Hematopoietic multipotent progenitor cell (in vitro differentiated cells): ENCODE measurements at places on chromosomes 4 and X. TPM values are rescaled to one million over a fixed set of nuclear protein-coding genes. Genes with fewer than 3 reads are reported as not detected.

SGCB gene
- total RNA-seq, result 0.54 TPM

RNF128 gene
- not detected for total RNA-seq

CXorf58 gene
- under 0.01 TPM for total RNA-seq

ODAM gene
- total RNA-seq, result not detected

GASK1B gene
- total RNA-seq, result 3.5 TPM

CSN1S1 gene
- total RNA-seq, result not detected

CT47A7 gene
- total RNA-seq, result not detected

PDGFRA gene
- total RNA-seq, result under 0.01 TPM

ALPK1 gene
- total RNA-seq, result 15.9 TPM

C4orf50 gene
- total RNA-seq, result under 0.01 TPM

AFF2 gene
- total RNA-seq, result 2.7 TPM

CYTL1 gene
- total RNA-seq, result 98.3 TPM

CT45A10 gene
- total RNA-seq, result not detected

ZAR1 gene
- under 0.01 TPM for total RNA-seq

ASB5 gene
- not detected for total RNA-seq

MTNR1A gene
- total RNA-seq, result not detected

SOWAHD gene
- total RNA-seq, result 3.5 TPM

ZC4H2 gene
- total RNA-seq, result 14.0 TPM

SLC4A4 gene
- 0.27 TPM for total RNA-seq

SMS gene
- 27.7 TPM for total RNA-seq

OTUD4 gene
- total RNA-seq, result 19.9 TPM

WDR1 gene
- 261 TPM for total RNA-seq

PAK3 gene
- not detected for total RNA-seq

EGF gene
- total RNA-seq, result 1.1 TPM

GPR173 gene
- 5.4 TPM for total RNA-seq

WDR19 gene
- 13.2 TPM for total RNA-seq

TASL gene
- total RNA-seq, result 14.0 TPM

CTAG1B gene
- not detected for total RNA-seq

MAGIX gene
- 3.5 TPM for total RNA-seq

ITGB1BP2 gene
- total RNA-seq, result 1.1 TPM

BLTP1 gene
- total RNA-seq, result 60.6 TPM

AASDH gene
- 9.2 TPM for total RNA-seq

KCND1 gene
- 3.0 TPM for total RNA-seq

AKAP4 gene
- not detected for total RNA-seq

FMR1NB gene
- not detected for total RNA-seq

C4orf36 gene
- 0.54 TPM for total RNA-seq

BEND2 gene
- total RNA-seq, result under 0.01 TPM

HAND2 gene
- total RNA-seq, result not detected

PRR32 gene
- not detected for total RNA-seq

ADGRL3 gene
- total RNA-seq, result under 0.01 TPM

AMELX gene
- not detected for total RNA-seq

CD40LG gene
- total RNA-seq, result 0.54 TPM

GCNA gene
- 0.81 TPM for total RNA-seq

RRH gene
- not detected for total RNA-seq

SPANXC gene
- not detected for total RNA-seq

LINC00632 gene
- 0.27 TPM for total RNA-seq

KIT gene
- total RNA-seq, result 45.2 TPM

F8A3 gene
- total RNA-seq, result 1.1 TPM
